ENCODE measurements at places on chromosomes 4 and X. TPM values are rescaled to one million over a fixed set of nuclear protein-coding genes. Genes with fewer than 3 reads are reported as not detected.
A peak's percentile ranks its signal among the peaks of the same experiment; 100 is the strongest.

GRCh38 chr4:163866728-163867315 lies 372.3 kb downstream of the TMA16 start:
- peak; percentile 2 for DNase-seq

GRCh38 chrX:29545878-29546277 lies 669.5 kb upstream of the MAGEB2 start:
- no peak for DNase-seq

DNA sequence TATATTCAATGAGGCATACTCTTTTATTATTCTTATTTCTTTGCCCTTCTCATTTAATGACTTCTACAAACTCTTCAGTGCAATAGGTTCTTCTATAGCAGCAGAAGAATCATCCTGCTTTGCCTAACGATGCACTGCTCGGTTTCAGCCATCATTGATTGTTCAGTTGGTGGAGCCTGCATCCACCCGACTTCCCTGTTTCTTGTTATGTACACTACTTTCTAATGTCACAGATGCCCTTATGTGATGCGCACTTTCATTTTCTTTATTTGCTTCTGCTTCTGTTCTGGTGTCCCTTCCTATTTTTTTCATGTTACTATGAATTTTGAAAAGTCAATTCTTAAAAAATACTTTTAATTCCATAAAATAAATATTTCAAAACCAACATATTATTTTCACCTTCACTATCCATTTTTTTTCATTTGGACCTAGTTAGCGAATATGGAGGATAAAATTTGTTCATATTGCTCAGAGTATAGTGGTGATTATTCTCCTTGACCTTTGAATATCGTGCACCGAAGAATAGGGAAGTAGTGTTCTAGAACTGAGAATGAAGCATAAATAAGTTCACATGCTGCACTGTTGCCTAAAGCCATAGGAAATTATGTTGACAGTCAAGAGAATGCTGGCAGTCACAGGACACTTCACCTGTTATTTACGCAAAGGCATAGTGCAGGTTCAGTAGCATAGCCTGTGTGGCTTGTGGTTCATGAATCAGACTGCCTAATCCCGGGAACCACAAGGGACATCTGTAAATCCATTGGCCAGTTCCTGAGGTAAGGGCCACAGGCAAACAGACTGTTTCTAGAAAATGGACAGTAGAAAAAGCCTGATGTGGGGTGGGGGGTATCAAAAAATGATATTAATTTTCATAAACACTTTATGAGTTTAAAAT lies 21.3 kb upstream of the SFRP2 start:
- DNase-seq: peak; percentile 35

DNA sequence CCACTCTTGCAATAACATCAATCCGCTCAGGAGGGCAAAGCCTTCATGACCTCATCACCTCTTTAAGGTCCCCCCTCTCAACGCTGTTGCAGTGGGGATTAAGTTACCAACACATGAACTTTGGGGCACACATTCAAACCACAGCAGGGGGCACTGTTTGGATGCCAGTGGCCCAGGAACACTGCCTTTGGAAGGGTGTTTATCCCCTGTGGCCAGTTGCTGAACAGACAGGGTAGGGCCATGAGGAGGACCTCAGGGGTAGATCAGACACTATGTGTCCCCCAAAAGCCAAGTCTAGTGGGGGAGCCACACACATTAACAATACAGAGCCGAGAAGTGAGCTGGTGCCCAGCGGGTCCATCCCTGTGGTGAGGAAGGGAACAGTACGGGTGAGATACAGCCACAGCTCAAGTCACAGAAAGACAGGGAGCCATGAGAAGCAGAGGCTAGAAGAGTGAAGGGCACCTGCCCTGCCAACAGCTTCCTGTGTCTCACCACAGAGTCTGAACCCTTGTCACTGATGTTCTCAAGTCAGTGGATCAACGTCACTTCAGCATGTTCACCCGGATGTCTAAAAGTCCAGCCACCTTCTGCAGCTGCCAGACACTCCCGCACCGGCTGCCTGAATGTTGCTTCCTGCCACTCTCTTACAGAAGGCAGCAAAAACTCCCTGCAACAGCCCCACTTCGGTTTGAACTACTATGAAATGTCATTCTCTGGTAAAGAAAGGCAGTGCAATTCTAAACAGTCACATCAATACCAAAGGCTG lies 19.9 kb upstream of the MXD4 start:
- no peak for DNase-seq

DNA sequence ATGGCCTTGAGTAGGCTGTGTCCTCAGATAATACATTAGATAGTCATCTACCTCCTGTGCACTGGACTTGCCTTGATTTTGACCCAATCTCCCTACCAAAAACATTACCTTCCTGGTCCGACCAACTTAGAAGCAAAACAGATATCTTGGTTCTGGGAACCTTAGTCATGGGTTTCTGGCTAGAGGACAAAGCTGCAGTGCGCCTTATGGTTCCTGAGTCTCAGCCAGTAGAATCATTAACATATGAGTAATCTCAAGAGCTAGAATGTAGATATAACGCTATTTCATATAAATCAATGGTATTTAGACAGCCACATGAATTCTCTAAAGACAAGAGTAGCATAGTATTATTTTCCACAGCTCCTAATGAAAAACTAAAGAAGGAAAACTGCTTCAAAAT lies 83.1 kb downstream of the GRIA3 start:
- peak; percentile 25 for DNase-seq

GRCh38 chrX:153469811-153470410 lies 465 bp downstream of the HAUS7 start:
- DNase-seq: no peak

The EVC2 gene
- total RNA-seq: 14.7 TPM

DNA sequence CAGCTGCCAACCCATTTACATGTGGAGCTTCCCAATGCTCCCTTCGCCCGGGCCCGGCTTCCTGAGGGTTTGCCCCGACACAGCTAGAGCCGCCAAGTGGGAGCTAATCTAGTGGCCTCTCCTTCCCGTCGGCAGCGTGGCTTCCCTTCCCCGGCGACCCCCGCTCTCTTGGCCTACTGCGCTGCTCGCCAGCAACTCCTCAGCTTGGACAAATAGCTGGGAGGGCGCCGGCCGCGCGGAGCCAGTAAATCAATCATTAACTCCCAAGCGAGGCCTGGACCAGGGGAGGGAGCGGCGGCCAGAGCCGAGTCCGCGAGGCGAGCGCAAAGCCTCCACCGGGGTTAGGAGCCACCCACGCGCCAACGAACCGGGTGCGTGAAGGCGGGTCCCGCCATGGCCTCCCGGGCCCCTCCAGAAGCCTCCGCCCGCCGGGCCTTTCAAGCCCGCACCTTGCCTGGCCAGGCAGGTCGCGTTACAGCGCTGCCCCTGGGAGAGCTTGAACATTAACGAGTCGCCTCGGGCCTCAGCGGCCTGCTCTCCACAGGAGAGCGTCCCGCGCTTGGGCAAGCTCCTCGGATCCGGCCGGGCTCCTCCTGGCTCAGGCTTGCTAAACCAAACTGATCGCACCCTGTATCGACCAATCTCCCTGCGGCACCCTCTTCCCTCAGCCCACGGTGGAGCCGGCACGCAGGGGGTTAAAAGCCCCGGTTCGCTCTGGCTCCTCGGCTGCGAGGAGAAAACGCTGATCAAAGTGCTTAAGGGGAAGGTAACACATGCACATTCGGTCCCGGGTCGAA lies 10.6 kb upstream of the BCOR start:
- DNase-seq: peak; percentile 47

Data from renal cortical epithelial cell (primary cell).